ENCODE measurements at places on chromosomes 6 and 20. TPM values are rescaled to one million over a fixed set of nuclear protein-coding genes. Genes with fewer than 3 reads are reported as not detected.

- no peak overlapping the region for H3K4me3 ChIP-seq
- H3K27ac ChIP-seq: no peak overlapping the region
- H3K36me3 ChIP-seq: no peaks in the 10 kb centered on the region
- H3K27me3 ChIP-seq: no peaks in the 10 kb centered on the region
- no peaks in the 10 kb centered on the region for H3K4me1 ChIP-seq
Measured at GRCh38 chr20:22824077-22824476, 211.0 kb upstream of the SSTR4 start.

DNA sequence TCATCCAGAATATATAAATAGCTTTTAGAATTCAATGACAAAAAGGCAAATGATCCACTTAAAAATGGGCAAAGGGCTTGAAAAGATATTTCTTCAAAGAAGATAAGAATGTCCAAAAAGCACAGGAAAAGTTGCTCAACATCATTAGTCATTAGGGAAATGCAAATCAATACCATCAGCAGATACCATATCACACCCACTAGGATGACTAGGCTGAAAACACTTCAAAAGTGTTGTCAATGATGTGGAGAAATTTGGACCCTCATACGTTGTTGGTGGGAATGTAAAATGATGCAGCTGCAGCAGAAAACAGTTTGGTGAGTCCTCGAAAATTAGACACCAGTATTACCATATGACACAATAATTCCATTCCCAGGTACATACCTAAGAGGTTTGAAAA, 303.6 kb upstream of the SLC35B3 start:
- no peak overlapping the region for H3K27ac ChIP-seq
- no peak for DNase-seq
- no peak overlapping the region for H3K4me3 ChIP-seq
- no peaks in the 10 kb centered on the region for H3K27me3 ChIP-seq

DNA sequence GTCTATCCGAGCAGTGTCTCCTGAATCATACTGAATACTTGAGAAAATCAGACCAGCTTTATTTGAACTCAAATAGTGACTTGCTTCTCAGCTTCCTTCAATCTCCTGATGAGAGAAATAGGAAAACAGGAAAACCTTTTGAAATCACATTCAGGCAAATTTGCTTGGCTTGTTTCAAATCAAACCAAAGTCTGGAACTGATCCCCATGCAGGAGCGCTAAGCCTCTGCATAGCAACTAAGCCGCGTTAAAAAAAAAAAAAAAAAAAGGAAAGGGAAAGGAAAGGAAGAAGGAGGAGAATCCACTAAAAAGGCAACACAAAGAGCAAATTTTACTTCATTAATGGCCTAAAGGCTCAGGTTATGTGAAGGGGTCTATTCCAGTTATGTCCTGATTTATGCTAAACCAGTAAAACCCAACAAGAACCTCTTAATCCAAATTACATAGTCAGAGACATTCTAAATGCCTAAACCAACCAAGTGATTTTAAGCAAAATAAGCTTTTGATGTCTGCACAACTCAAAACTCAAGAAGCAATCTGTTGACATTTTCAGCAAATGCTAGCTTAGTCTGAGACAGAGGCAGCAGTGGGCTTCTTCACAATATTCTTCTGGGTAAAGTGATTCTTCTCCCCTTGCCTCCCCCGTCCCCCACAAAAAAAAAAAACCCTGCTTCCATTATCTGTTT, 112.5 kb downstream of the SOBP start:
- H3K27ac ChIP-seq: no peak overlapping the region
- no peaks in the 10 kb centered on the region for H3K27me3 ChIP-seq
- DNase-seq: no peak
- no peaks in the 10 kb centered on the region for H3K4me1 ChIP-seq
- H3K36me3 ChIP-seq: no peaks in the 10 kb centered on the region

GRCh38 chr6:84645000-84645399, 119.4 kb downstream of the TBX18 start:
- H3K27ac ChIP-seq: no peak overlapping the region
- H3K4me1 ChIP-seq: no peaks in the 10 kb centered on the region
- no peak overlapping the region for H3K4me3 ChIP-seq
- H3K36me3 ChIP-seq: no peaks in the 10 kb centered on the region

The C6orf58 gene
- not detected for polyA plus RNA-seq
